ENCODE measurements at places on chromosomes 6 and 20.

GRCh38 chr6:68639826-68640490 lies 4.9 kb downstream of the ADGRB3 start:
- DNase-seq = no peak

- DNase-seq = no peak
Measured at GRCh38 chr6:44054721-44055559, 72.3 kb downstream of the MRPL14 start.

DNA sequence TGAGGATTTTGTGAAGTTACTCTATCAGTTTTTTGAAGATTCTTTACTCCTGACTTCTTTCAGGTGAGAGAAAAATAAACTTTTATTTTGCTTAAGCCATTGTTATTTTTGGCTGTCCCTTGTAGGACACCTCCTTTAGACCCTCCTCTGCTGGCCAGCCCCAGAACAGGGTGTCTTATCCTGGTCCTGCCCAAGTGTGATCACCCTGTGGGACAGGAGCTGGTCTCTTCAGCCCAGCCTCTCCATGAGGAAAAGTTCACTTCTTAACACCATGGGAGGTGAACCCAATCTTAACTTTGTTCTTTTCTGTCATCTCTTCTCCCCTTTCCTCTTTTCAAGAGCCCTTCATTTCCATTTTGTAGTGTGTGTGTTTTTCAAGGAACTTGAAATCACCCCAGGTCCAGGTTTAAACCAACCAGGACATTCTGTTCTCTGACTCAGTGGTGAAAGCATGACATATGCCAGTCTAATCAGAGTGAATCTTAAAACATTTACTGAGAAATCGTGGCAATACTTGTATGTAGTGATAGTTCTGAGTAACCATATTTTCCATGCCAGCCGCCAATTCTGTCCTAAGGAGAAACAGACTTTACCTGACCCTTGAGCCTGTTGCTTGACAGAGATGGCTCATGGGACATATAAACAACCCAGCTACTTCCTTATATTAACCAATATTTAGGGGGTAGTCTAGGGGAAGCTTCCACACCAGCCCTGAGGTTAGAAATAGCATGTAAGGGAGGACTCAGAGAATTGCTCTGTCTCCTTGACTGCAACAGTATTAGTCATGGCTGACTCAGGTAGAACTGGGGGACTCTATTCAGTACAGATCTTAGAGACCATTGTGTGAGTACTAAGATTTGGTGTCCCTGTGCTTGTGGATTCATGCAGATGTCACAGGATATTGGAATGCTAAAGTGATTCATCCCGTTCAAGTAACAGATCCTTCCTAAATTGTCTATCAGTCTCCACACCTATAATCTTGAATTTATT lies 48.8 kb downstream of the FLRT3 start:
- no peak for DNase-seq

- DNase-seq = no peak
Measured at GRCh38 chr6:143772116-143773086, 70.7 kb upstream of the LTV1 start.

DNA sequence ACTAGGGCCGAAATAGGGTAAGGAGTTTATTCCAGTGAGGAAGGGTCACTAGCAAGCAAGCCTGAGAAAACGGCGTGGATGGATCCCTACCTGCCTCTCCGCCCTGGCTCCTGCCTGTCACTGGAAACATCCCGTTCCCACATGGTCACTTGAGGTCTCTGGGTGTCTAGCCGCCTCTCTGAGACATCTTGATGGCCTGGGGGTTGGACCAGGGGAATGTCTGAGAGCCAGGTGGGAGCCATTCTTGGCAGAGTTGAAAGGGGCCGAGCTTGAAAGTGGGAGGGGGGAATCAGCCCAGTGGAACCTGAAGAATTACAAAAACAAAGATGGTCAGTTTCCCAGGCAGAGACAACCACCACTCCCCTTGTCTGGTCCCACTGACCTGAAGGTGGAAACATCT lies 961 bp downstream of the CCHCR1 start:
- no peak for DNase-seq

- DNase-seq = no peak
Measured at GRCh38 chr20:34062570-34063482, 49.2 kb downstream of the EIF2S2 start.

GRCh38 chr6:20159781-20160540 lies 52.3 kb downstream of the MBOAT1 start:
- no peak for DNase-seq

GRCh38 chr6:27883136-27883535 lies 29.1 kb downstream of the OR2B2 start:
- DNase-seq = no peak

DNA sequence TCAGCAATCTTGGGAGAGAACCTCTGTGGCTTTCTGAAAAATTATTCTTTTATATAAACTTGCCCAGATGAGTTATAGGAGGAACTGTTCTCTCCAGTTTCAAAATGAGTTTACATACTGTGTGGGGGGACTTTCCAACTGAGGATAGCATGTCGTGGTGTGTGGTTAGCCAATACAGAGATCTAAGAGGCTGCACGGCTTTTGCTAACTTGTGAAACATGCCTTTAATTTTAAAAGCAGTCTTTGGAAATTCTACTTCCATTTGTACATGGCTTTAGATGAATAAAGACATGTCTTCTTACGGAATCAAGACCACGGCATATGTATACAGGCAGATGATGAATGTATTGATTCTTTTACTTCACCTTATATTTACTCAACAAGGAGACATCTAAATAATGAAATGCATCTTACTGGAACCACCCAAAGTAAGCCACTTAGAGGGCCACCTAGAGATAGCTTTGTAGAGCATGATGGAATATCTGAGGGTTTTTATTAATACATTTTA lies 39.8 kb downstream of the HIVEP1 start:
- DNase-seq = no peak

DNA sequence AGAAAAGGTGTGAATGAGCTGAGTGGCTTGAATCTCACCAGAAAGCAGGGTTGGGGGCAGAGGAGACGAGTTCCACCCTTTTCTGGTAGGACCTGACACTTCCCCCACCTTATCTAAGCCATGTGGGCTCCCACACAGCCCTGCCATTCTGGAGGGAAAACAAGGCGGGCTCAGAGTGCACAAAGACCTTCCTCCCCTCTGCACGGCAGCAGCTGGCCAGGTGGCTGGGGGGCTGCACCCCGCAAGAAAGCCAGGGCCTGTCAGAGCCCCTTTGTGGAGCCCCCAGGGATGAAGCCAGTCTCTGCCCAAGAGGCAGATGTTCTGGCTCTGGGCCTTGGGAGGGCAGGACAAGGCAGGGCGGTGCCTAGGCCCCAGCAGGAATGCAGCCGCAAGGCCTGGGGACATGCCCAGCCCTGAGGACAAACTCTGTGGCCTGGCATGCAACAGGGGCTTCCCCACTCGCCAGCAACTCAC lies 48.4 kb upstream of the DSN1 start:
- no peak for DNase-seq

GRCh38 chr6:19547507-19547906 lies 289.7 kb upstream of the ID4 start:
- DNase-seq = no peak

- DNase-seq = no peak
Measured at GRCh38 chr20:50019466-50020256, 36.9 kb downstream of the SNAI1 start.

GRCh38 chr6:47512872-47513271 lies 35.3 kb downstream of the CD2AP start:
- DNase-seq = no peak

DNA sequence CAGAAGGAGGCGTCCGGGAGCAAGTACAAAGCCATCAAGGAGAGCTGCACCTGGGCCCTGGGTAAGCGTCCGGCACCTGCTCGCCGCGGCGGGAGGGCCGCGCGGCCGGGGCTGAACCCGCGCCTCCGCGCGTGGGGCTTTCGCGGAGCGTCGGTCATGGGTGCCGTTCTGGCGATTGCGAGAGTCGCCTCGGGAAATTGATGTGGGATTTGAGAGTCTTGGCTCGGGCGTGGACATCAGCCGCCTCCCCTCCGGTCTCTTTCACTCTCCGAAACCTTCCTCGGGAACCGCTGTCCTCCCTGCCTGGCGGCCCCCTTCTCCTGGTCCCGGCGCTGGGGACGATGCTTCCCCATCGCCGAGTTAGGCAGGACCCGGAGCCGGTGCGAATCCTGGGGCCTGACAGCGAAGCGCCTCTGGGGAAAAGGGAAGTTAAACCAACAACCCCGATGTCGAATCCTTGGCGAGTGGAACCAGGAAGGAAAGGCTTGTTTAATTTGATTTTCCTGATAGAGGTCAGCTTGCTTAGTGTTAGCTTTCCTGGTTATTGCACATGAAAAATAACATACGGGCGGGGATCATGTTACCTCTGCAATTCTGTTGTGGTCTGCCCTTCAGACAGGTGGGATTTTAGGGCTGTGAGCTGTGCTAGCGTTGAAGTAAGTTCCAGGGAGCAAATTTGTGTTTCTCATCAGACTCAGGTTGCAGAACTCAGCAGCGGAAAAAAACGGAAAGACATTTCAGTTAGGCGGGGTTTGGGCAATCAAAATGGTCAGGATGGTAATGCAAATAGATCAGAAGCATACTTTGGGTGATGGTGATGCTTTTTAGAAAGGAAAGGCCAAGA lies 594 bp downstream of the ARFGEF3 start:
- peak; percentile 35 for DNase-seq

DNA sequence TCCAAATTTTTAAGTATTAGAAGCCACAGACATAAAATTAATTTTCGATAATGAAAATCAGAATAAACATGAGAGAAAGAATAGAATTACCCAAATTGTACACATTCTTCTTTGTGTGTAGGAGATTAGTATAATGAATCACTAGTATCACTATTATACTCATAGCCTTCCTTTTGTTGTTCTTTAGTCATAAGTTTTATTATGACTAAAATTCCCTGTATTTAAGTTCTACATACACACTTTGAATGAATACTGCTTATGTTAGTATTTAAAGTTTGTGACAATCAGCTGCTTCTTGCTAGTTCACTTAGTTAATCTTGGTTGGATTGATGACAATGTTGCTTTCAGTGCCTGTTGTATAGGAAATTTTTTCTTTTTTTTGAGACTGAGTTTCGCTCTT lies 72.7 kb downstream of the CCDC170 start:
- DNase-seq = no peak

DNA sequence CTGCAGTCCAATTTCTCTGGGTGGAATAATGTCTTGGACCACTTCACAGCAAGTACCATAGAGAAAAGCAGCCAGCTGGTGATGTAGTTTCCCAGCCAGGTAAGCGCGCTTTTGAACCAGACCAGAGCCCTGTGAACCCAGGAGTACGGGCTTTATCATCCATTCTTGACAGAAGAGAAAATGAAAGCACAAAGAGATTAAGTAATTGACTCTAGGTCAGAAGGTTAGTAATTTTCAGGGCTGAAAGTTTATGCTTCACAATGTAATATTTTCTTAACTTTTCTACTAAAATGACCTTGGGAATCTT lies 7.1 kb upstream of the UST start:
- DNase-seq = no peak

DNA sequence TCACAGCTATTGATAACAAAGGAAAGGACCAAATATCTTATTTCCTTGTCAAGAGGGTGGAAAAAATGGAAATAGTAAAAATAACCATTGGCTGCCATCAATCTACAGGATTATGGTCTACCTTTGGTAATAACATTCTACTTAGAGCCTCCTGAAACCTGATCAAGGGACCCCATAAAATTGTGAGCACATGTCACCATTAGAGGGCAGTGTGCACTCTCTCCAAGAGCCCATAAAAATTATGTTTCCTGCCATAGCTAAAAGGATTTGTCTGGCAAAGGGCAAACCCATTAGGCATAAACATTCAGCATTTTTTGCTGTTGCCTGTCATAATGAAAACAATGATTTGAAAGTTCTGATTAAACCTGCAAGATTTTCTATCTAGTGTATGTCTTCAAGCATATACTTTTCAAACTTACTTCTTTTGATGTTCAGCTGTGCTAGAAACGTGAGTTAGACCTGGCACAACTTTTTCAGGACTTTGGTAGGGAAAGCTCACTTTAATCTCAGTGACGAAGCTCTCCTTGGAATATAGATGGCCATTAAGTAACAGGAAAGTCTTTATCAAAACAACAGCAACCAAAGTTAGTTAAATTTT lies 120.7 kb upstream of the ZFP64 start:
- DNase-seq = peak; percentile 61

DNA sequence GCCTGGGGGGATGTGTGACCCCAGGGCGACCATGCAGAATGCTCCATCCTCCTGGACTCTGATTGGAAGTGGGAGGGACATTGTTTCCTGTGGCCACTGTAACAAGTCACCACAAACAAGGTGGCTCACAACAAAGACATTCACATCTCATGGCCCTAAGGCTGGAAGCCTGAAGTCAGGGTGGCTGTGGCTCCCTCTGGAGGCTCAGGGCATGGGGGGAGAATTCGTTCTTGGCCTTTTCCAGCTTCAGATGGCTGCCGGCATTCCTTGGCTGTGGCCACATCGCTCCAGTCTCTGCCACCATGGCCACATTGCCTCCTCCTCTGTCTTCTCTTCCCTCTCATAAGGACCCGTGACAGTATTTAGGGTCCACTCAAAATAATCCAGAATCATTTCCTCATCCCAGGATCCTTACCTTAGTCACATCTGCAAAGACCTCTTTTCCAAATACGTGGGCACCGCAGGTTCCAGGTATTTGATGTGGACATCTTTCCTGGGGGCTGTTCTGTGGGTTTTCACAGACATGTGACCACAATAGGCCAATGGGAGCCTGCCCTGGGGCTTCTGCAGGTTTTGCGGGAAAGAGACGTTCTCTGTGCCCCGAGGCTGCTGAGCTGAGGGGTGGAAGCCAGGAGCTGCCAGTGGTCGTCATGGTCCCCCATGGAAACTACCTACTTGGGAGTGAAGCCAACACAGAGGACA lies 249.3 kb downstream of the PREX1 start:
- DNase-seq = no peak

DNA sequence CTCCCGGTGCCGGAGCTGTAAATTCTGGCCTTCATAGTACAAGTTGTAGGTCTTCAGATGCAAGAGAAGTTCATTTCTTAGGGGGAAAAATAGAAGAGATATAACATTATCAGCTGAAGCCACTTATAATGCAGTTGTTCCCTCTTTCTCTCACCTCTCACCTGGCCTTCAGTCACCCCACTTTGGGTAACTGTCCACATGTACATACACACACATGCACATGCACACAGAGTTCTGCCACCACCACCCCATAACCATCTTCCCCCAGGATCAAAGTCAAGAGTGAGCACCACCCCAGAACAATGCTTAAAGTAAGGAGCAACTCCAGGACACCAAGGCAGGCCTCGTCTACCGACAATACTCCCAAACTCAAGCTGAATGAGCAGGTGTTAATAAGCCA lies 76.3 kb downstream of the PRND start:
- DNase-seq = no peak

All from NCI-H1092 treated with DMSO at 0.1 percent for 48 hours (cell line).